ENCODE measurements at places on chromosomes 6 and 20.

DNA sequence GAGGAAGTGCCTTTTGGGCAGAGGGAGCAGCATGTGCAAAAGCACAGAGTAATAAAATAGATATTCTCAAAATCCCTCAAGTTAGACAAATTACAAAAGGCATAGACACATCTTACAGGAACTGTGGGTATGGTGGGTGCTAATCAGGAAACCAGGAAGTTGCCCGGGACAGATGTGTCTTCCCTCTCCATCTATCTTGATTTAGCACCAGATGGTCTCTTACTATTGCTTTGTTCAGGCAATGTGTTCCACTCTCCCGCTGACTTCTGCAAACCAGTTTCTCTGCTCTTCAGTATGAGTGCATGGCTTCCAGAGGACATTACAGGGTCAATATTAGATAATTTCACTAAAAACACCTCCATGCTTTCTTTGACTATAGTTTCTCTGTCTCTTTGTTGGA, 13.2 kb downstream of the CITED2 start:
- DNase-seq: no peak

- no peak for DNase-seq
Observed at GRCh38 chr6:56160489-56160888, 86.9 kb downstream of the COL21A1 start.

DNA sequence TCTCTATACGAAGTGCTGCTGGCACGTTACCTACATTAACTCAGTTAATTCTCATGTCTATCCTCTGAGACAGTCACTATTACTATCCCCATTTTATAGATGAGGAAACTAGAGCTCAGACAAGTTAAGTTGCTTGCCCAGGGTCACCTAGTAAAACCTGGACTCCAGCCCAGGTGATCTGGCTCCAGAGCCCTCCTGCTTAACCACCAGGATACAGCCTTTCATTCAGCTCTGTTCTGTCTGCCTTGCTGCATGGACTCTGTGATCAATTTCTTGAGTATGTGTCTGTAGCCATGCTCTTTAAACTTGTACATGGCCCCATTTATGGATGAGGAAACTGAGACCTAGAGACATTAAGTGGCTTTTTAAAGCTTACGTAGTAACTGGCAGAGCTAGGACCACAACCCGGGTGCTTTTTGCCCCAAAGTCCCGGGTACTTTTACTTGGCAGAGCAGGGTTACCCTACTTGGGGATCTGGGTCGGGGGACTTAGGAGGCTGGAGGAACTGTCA, 4.7 kb downstream of the CDKN1A start:
- DNase-seq: no peak

DNA sequence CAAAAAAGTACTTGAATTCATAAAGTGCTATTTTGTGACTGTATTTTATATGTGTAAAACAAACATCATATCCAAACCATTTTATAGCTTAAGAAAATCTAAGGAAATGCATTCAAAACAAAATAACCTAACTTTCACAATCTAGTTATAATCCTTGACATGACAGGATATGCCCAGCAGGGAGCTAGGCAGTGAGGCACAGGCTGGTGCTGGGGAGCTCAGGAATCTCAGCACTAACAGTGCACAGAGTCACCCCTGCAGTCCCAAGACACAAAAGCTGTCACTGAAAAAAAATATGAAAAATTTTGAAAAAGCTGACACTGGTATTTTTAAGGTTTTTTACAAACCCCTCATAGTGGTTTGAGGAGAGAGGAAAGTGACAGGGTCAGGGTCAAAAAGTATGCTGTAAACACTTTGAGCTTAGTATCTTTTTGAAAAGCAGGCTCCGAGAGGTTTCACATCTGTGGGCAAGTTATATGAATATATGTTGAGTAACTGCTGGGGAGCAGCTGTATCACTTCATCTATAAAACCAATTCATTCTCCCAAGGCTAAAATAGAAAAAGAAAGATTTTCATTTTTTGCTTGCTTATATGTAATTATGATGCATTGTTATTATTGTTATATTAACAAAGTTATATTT, 24.1 kb downstream of the LGSN start:
- DNase-seq: no peak

DNA sequence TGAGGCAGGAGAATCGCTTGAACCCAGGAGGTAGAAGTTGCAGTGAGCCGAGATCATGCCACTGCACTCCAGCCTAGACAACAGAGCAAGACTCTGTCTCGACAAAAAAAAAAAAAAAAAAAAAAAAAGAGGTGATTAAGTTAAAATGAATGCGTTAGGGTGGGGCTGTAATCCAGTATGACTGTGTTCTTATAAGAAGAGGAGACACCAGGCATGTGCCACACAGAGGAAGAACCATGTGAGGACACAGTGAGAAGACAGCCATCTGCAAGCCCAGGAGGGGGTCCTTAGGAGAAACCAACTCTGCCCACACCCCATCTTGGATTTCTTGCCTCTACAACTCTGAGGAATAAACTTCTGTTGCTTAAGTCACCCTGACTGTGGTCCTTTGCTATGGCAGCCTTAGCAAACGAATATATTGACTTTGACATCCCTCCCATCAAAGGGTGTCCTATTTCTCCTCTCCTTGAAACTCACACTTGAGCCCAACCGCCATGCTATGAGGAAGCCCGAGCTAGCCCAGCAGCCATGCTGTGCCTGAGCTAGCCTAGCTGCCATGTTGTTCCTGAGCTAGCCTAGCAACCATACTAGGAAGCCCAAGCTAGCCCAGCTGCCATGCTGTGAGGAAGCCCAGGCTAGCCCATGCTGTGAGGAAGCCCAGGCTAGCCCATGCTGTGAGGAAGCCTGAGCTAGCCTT, 15.8 kb upstream of the PPP1R16B start:
- DNase-seq: no peak

DNA sequence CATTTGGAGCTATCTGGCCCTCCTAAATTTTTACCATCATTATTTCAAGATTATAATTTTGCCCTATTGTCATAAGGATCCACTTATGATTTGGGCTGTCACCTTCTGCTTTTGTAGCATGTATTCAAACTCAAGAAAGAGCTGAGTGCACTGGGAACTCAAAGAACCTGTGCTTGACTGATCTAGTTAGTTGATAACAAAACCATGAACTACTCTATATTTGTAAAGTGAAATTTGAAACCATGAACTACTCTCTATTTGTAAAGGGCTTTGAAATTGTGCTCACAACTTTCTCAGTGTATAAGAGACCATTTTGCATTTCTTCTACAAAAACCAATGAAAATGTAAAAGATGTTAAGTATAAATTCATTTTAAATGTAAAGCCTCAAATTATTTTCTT, 77.5 kb upstream of the POPDC3 start:
- DNase-seq: no peak

DNA sequence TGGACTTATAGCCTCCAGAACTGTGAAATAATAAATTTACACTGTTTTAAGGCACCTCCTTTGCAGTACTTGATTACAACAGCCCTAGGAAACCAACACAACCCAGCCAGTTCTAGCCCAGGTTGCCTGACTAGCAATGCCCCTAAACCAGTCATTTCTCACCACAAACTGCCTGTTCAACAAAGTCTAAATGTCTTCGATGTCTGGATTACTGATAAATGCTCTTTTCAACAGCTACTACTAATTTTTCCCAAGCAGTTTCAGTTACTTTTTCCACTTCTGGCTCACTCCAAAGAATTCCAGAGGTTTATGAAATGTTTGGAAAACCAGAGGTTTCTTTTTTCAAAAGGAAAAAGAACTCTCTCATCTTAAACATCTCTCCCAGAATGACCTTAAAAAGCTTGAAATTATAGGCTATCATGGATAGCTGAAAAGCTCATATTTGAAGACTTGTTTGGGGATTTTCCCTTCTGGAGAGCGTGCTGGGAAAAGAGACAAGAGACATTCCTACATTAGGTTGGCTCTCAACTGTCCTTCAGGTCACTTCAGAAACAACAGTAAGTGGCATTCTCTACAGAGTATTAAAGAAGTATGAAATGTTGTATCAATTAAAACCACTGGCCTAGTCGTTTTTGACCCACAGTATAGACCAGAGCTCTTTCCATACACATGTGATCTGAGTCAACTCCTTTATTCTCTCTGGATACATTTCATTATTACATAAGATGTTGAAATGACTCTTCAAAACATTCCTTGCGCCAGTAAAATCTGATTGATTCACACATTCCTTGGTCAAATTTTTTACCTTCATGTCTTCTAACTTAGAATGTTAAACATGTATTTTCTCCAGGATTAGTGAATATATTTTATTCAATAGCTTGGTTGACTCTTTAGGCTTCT, 265.9 kb downstream of the COL12A1 start:
- no peak for DNase-seq

DNA sequence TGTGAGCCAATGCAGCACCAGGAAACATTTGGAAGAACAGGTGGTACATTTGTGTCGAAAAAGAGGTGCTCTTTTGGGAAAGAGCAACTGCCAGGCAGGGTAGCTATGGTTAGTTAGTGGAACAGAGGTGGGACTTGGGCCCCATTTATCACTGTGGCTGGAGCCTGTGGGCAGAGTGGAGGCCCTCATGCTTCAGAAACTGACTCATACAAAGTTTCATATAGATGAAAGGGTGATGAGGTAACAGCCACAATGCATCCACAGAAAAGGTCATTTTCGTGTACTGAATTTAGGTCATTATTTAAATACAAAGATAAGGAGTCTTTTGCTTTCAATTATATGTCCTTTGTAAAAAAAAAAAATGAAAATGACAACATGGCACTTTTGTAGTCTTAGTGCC, 76.4 kb upstream of the HS3ST5 start:
- no peak for DNase-seq

GRCh38 chr6:65979120-65979519, 272.1 kb upstream of the EYS start:
- no peak for DNase-seq

GRCh38 chr6:35376281-35376680, 33.9 kb downstream of the PPARD start:
- no peak for DNase-seq

GRCh38 chr6:21615504-21615903, 22.0 kb downstream of the SOX4 start:
- DNase-seq: no peak

GRCh38 chr6:158629367-158630221, 14.9 kb downstream of the DYNLT1 start:
- no peak for DNase-seq

DNA sequence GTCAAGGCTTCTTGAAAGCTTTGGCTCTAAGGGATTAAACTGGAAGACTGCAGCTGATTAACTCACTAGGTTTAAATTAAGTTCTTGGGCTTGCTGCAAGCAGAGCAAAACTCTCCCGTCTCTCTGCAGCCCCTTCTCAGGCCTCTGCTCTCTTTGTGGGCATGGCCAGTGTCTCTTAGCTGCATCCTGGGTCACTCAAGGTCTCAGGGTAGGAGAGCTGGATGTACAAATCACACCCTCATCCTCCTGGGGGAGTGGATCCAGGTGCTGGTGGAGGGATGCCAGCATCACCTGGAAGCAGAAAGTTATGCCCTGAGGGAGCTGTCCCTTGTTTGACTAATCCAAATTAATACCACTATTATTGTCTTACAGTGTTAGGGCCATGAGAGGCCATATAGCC, 35.8 kb downstream of the GCM1 start:
- no peak for DNase-seq

DNA sequence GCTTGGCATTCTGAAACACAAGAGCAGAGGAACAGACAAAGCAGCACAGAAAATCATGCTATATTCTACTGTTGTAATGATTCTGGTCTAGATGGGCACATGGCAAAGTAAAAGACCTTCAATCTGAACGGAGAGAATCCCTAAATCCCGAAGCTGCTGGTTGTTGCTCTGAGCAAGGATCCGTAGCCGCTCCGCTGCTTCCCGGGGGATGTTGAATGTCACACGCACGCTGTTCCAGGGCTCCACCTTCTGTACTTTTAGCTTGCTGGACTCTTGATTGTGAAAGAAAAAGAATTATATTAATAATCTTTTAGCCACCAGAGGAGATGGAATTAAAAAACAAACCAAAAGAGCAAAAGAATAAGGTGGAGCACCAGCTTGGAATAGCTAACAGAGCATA, 49.3 kb downstream of the NCOA6 start:
- no peak for DNase-seq

DNA sequence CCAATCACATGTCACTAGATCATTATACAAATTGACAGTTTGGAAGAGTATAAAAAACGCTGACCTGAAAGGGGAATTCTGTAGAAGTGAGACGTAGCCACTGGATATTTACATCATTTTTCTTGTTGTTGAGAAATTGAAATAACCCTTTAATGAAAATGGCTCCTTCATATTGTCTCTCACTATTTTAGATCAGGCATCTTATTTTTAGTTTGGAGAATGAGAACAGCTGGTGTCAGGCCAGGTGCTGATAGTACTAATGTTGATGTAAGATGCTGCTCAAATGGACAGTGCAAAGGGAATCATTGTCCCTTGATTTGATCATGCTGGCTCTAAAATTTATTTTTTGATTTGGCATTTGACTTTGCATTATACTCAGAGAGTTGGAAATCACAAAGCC, 17.4 kb downstream of the NKAIN2 start:
- DNase-seq: no peak

DNA sequence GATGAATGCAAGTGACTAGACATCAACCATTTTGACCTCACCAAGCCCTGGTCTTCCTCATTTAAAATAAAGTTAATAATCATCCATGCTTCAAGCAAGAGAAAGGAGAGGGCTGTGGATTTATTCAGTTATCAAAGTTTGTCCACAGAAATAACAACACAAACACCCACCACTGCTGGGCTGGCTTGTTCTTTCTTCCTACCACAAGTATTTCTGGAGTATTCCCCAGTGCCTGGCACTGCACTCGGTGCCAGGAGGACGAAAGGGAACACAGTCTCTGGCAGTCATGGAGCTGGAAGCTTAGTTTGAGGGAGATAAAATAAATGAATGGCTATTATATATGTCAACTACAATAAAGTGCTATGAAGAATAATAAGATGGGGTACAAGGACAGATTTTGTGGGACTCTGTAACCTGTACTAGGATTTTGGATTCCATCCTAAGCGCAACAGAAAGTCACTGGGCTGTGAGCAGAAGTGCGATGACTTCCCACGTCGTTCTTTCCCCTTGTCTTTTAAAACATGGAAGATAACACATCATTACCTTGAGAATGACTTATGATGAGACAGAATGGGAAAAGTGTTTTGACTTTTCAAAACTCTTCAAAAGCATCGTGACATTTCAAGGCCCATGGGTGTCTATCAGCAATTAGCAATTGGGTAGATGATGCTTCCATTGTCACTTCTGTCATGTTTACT, 74.5 kb upstream of the TRAF3IP2 start:
- DNase-seq: no peak

DNA sequence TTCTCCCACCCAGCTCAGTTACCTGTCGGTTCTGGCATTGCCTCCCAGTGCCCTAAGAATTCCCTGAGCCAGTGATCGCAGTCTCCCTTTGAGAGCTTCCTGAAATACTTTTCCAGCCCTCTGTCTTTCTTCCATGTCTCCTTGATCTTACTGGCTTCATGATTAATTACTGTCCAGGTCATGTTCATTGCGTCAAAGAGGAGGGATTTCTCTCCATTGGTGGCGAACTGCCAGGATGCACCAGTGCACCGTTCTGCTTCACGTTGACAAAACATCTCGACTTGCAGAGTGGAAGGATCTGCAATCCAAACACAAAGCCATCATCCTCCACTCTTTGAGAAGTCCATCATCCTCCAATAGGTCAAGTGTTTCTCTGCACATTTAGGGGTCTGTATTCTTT, 8.6 kb downstream of the RAET1E start:
- no peak for DNase-seq
